ENCODE measurements at places on chromosomes 12 and 14. TPM values are rescaled to one million over a fixed set of nuclear protein-coding genes. Genes with fewer than 3 reads are reported as not detected.

CD163 gene
- total RNA-seq: not detected

TBC1D30 gene
- 9.0 TPM for total RNA-seq

PAH gene
- total RNA-seq: not detected

TAS2R19 gene
- total RNA-seq: 3.3 TPM

DENR gene
- total RNA-seq: 53.0 TPM

- DNase-seq: no peak
Measured at GRCh38 chr12:54463484-54463883, 9.9 kb downstream of the GTSF1 start.

DNA sequence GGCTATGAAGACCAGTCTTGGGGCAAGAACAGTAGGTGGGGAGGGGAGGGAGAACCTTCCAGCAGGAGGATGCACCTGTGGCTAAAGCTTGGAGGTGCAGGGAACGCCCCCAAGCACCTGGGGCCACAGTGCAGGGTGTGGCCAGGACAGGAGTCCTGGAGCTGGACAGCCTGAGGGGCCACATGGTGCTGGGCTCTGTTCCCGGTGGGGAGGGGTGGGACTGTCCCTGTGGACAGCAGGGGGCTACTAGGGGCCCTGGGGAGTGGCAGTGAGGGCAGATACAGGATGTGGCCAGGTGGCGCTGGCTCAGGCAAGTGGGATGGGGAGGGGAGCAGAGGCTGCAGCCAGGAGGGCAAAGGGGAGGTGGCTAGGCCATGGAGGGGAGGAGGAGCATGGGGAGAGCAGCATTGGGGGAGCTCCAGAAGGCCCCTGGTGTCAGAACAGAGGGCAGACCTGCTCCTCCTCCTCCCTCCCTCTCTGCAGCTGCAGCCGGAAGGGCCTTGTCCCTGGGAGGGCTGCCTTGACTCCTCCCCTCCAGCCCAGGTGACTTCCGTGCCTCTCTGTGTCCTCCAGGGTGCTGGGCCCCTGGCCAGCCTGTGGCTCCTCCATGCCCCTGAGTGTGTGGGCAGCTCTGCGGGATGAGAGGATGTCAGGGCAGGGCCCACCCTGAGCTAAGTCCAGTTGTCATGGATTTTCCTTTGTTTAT is 68.4 kb upstream of the DLK1 start:
- DNase-seq: no peak

GRCh38 chr12:120413901-120414695 is 23.8 kb upstream of the COX6A1 start:
- DNase-seq: no peak

- no peak for DNase-seq
Measured at GRCh38 chr14:49992901-49993339, 100.0 kb downstream of the ARF6 start.

DNA sequence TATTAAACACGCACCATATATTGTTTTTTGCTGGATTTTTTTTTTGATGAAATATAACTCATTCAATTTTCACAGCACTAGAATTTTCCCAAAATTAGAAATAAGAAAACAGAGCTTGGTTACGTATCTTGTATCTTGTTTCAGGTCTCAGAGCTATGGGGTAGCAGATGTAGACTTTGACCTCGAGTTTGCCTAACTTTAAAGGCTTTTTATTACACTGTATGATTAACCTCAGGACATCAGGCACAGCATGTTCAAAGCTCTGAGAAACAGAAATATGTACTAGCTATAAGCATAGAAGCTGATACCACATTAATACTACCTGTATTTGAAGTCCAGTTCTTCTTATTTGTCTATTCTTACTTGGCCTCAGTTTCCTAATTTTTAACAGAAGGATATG is 171.9 kb upstream of the KITLG start:
- no peak for DNase-seq

GRCh38 chr14:62592877-62593276 is 452.4 kb downstream of the KCNH5 start:
- no peak for DNase-seq

GRCh38 chr14:96038920-96039632 is at the start of gene C14orf132:
C14orf132 (plus strand) TSS chr14:96039362; CDS start chr14:96039501, 139 bp downstream.
- DNase-seq: no peak

DNA sequence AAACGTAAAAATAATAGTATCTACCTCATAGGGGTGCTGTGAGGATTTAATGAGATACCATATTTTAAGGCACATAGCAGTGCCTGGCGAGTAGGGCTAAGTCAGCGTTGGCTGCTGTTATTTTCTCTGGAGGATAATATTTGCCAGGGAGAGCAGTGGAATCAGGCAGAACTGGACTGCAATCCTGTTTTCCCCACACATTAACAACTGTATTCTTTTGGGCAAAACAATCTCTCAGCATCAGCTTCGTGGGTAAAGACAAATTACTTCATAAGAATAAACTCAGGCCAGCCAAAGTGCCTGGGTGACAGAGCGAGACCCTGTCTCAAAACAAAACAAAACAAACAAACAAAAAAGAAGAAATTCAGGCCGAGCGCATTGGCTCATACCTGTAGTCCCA is 29.7 kb upstream of the ATP2A2 start:
- DNase-seq: no peak

GRCh38 chr12:28027328-28027727 is 54.8 kb upstream of the PTHLH start:
- DNase-seq: no peak

GRCh38 chr14:64815257-64815656 is 64.5 kb downstream of the SPTB start:
- DNase-seq: no peak

DNA sequence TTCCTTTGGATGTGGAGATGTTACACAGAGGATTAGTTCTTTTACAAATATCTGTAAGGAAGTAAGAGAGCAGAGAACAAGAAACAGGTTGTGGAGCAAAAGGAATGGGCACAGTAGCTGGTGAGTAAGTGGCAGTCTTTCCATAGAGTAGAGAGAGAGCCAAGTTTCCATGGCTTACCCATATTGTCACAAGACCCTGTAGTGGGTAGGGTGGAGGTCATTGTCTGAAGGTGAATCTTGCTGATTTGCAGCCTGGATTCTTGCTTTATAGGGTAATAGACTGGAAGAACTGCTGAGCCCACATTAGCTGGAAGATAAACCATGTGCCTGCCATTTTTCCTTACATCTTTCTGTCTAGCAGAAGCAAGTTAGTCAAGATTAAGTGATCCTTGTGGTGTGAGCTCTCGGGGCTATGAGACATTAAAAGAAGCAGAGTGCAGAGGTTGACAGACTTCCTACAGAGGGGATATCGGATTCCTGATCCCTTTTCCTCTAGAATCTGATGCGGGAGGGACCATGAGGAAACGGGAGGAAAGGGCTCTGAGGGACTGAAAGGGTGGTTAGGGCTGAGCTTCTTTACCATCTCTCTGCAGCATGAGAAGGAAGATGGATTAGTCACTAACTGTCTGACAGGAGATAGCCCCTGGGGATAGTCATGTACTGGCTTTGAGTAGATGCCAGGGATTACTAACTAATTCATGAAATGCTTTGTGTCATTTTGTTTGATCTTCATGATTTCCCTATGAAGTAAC is 44.0 kb upstream of the LRTM2 start:
- DNase-seq: no peak
